ENCODE measurements at places on chromosomes 6 and 20. TPM values are rescaled to one million over a fixed set of nuclear protein-coding genes. Genes with fewer than 3 reads are reported as not detected.

- DNase-seq: no peak
These were observed 3.9 kb downstream of the ZMYND8 start for GRCh38 chr20:47352332-47353238.

GRCh38 chr6:46867411-46867810, 54.3 kb downstream of the ADGRF5 start:
- no peak for DNase-seq

DNA sequence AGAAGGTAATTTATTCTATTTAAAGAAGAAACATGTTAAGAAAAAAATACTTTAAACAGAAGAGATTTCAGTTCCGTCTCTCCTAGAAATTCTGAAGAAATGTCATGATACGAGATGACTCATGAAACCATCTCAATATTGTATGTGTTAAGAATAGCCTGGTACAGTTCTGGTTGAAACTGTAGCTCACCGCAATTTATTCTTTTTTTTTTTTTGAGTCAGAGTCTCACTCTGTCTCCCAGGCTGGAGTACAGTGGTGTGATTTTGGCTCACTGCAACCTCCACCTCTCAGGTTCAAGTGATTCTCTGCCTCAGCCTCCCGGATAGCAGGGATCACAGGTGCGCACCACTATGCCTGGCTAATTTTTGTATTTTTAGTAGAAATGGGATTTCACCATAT, 103.3 kb downstream of the ARHGAP18 start:
- no peak for DNase-seq

GRCh38 chr6:152170702-152171667, 363.5 kb downstream of the ESR1 start:
- DNase-seq: peak; percentile 94

- DNase-seq: no peak
These were observed 180.7 kb upstream of the UST start for GRCh38 chr6:148565930-148566663.

GRCh38 chr6:1885576-1886011, 275.9 kb downstream of the FOXC1 start:
- no peak for DNase-seq

Gene RIPOR3
- not detected for total RNA-seq

Gene ZC2HC1B
- total RNA-seq: not detected

Gene SLC16A10
- total RNA-seq: 11.3 TPM
